Uterus (tissue), 4 donors: ENCODE measurements at places on chromosomes 2 and 18.

- no peak for DNase-seq
These were observed 1.3 kb downstream of the AMMECR1L start for GRCh38 chr2:127884436-127884835.

- peak; percentile 46 for DNase-seq
These were observed 675 bp upstream of the SPIRE1 start for GRCh38 chr18:12658426-12659138.

DNA sequence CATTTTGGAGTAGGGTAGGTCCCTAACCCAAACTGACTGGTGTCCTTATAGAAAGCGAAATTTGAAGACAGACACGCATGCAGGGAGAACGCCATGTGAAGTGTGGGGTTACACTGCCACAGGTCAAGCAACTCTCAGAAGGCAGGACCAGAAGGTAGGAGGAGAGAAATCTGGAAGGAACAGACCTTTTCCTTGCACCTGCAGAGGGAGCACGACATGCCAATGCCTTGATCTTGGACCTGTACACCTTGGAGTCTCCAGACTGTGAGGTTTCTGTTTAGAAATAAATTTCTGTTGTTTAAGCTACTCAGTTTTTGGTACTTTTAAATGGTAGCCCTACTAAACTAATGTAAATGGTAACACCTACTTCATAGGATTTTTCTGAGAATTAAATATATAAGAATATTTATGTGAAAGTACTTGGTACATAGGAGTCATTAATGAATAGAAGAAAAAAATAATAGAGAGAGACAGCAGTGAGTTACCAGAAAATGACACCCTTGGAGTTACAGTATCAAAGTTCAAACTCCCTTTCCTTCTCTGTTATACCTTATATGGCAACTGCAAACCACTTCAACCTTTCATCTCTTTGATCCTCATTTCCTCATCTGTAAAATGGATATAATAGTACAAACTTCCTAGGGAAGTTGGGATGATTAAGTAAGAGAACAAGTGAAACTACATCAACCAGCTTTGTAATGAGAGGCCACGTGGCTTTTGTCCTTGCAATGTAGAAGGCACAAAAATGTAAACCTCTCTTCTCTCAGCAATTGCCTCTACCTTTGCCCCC is 184.9 kb upstream of the PARD3B start:
- DNase-seq, result no peak

GRCh38 chr2:227506456-227506855 is 34.5 kb downstream of the AGFG1 start:
- DNase-seq, result no peak

DNA sequence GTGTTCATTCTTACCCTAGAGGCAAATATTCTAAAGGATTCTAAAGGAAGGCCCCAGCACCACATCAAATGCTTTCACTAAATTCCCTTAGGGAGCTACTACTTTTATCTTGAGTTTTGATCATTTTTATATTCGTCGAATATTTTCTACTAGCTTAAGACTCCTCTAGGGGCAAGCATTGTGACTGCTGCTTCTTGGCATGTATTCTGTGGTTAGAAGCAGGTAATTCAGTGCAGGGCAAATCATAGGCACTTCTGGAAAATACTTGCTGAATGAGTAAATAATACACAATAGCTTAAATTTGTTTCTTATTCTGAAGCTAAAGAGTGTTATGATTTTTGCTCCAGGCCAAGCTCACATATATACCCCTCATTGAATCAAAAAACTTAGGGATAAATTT is 136.4 kb downstream of the LRP2 start:
- no peak for DNase-seq

DNA sequence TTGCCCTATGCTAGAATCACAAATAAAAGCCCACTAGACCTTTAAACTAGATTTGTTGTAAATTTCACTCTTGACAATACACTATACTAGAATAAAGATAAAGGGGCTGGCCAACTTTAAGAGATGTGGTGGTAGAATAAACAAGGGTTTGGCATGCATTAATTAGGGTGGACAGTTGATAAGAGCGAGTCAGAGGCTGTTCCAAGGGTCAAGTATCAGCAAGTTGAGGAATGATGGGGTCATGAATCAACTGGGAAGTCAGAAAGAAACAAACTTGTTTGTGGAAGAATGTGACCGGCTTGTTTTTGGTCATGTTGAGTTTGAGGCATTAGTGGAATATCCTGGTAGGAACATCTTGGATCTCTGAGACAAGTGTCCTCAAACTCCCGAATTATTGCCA is 398.3 kb upstream of the TNP1 start:
- DNase-seq, result no peak

DNA sequence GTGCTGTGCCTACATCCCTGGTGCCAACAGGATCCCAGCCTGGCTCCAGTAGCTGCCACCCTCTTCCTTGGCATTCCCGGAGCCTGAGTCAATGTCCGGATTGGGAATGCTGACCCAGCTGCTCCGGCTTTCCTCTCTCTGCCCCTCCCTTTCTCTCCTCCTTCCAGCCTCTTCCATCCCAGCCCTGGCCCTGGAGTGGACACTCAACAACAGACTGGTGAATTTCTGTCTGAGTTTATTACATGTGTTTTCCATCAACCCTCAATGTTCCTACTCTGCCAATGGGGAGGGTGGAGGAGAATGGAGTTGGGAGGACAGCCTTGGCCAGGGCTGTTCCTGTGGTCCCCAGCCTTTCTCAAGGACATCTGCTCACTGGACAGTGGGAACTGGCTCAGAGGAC is 917 bp upstream of the PRKAG3 start:
- DNase-seq, result no peak

DNA sequence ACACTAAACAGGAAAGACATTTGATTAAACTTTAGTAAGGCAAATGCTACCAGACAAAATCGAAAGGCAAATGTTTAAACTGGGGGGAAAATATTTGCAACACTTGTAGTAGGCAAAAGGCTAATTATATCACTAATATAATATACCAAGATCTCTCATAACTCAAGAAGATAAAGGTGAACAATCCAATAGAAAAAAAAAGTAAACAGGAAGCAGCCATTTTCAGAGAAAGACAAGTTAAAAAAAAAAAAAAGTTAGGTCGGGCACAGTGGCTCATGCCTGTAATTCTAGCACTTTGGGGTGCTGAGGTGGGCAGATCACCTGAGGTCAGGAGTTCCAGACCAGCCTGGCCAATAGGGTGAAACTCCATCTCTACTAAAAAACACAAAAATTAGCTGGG is 4.4 kb upstream of the ACTG2 start:
- no peak for DNase-seq

GRCh38 chr2:112749755-112750559 is 14.5 kb downstream of the CKAP2L start:
- no peak for DNase-seq

DNA sequence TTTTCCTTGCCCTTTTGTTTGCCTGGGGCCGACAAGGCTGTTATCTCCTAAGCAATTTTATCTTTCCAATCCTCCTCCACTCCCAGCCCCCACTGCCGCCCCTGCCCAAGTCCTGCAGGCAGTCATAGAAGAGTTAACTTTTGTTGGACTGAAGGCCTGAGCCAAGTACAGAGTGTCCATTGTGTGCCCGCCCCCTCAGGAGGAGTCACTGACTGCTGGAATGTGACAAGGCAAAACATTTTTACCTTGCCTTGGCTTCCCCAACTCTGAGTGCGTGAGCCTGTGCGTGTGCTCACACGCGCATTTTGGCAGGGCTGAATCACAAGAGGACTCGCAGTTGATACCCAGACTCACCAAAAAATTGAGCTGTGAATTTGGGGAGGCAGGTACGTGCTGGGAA is 16.2 kb downstream of the SETBP1 start:
- DNase-seq, result peak; percentile 44

DNA sequence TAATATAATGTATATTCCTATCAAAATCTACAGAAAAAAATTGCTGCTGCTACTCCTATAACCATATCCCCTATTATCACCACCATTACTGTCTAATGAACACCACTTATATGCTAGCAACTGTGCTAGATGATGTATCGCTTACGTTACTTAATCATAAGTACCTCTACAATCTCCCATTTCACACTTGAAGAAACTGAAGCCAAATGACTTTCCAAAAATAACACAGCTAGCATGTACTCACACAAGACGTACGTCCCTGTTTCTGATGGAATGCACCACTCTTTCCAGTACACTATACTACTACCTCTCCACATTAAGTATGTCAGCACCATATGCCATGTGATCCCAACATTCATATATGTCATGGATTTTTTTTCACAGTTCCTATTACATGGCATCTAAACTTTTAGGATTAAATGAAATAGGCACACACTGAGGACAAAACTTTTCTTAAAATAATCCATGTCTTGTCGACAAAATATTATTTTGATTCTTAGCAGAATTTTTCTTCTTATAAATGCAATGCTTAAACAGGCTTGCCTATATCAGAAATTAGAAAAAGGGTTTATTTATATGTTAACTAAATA is 112.8 kb downstream of the NBAS start:
- no peak for DNase-seq

- DNase-seq, result no peak
These were observed 171.8 kb upstream of the LHCGR start for GRCh38 chr2:48927355-48927754.

DNA sequence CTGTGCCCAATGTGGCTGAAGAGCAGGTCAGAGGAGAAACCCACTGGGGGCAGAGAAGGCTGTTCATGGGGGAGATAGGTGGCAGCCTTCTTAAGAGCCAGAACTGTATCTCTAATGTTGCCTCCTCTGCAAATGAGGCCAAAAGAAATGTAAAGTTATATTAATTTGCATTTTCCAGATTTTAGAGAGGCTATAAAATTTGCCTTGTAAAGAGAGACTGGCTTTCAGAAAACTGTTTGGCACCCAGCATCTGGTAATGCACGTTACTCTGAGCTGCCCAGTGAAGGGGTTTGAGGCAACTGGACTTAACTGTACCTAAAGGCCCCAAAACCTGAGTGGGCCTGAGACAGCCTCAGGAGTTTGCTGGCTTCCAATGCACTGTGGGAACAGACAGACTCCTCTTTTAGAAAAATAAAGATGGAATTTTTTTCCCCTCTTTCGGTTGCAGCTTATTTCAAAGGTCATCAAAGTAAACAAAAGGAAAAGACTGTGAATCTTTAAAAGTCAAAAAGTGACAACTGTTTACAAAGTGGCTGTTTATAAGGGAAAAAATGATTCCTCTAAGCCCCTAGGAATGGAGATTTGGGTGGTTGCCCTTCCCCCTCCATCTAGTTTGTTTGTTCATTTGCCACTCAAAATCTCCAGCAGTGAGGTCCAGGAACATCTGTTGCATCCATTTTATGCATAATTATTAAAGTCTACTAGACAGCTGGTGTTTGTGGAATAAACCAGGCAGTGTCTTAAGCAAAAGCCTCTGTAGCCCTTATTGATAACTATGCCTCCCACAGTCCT is 132.2 kb upstream of the ZFP36L2 start:
- DNase-seq, result no peak

DNA sequence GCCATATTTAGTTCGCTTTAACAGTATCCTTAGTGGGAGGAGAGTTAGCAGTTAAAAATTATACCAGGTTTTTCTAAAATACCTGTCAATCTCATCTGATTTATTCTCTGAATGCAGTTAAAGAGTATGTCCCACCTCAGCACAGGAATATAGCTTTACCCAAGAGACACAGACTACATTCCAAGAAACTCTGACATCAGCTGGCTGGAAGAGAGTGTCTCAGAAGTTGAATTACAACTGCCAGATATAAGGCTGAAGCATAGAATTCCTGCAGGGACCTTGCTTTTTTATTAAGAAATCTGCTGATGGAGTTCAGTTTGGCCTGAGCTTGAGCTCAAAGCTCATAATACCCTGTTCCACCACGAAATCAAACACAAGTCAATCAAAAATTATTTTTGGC is 25.4 kb upstream of the CNTNAP5 start:
- no peak for DNase-seq

DNA sequence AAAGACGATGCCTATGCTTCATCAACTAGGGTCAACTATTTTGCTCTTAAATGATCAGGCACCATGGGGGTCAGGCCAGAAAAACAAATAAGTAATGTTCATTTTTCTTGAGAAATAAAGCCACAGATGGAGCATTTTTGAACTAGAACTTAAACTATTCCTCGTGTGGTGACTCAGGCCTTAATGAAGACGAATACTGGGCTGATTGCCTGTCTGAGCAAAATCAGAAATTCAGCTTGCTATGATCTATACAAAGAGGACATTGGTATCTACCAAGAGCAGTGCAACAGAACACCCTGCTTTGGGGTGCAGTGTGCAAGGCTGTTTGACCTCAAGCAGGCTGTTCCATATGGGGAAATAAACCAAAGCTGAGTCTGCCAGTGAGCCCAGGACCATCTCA is 176.0 kb downstream of the NRP2 start:
- DNase-seq, result no peak

- DNase-seq, result no peak
These were observed 67.3 kb downstream of the GLI2 start for GRCh38 chr2:120802867-120803484.

GRCh38 chr2:160269803-160270570 is 69.9 kb upstream of the ITGB6 start:
- DNase-seq, result peak; percentile 96

GRCh38 chr2:160917850-160918249 is 242.4 kb upstream of the TANK start:
- DNase-seq, result no peak

DNA sequence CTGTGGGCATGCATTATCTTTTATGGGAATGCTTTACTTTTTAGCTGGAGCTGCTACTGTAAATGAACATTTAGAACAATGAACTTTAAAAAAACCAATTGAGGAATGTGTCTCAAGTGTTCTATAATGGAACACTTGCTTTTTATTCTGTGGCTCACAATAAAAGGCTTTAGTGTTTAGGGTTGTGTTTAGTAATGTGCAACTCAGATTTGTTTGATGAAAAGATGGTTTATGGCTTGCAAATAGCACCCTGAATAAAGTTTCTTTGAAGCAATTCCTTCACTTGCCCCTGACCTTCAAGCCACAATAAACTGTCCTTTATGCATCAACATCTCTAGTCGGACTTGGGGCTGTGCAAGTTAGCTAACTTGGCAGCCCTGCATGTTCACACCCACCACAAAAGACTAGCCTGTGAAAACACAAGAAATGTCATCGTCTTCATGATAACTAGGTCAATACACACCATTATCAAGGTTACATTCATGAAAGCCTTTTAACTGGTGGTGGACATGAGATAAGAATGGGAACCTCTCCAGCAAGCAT is 98.7 kb downstream of the MYO1B start:
- no peak for DNase-seq

GRCh38 chr2:14125624-14126293 is 506.8 kb upstream of the LRATD1 start:
- DNase-seq, result no peak

DNA sequence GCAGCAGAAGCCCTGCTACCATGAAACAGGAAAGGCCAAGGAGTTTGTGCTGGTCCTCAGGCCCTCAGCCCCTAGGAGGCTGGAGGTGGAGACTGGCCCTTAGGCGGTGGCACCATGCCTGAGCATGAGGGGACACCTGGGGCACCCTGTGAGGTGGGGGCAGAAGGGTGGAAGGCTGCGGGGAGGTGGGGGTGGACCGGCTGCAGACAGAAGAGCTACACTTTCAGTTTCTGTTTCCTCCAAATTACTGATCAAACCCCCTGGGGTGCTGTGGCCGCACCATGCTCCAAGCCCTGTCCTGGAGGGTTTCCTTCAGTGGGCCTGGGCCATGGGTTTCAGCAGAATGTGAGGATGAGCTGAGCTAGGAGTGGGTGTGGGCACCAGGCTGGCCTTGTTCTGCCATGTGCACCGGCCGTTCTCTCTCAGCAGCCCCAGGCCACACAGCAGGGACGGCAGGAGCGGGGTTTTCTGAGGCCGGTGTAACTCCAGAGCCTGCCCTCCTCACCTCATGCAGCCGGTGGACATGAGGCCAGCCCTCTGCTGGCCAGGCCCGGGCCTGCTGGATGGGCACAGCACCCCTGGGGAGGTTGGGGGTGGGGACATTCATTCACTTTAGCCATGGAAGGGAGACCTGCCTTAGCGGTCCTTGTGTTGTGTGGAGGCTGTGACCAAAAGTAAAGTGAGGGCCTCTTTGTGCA is 51.5 kb downstream of the PLEKHB2 start:
- no peak for DNase-seq
